ENCODE measurements at places on chromosomes 2 and 18.
A peak's percentile ranks its signal among the peaks of the same experiment; 100 is the strongest.

DNA sequence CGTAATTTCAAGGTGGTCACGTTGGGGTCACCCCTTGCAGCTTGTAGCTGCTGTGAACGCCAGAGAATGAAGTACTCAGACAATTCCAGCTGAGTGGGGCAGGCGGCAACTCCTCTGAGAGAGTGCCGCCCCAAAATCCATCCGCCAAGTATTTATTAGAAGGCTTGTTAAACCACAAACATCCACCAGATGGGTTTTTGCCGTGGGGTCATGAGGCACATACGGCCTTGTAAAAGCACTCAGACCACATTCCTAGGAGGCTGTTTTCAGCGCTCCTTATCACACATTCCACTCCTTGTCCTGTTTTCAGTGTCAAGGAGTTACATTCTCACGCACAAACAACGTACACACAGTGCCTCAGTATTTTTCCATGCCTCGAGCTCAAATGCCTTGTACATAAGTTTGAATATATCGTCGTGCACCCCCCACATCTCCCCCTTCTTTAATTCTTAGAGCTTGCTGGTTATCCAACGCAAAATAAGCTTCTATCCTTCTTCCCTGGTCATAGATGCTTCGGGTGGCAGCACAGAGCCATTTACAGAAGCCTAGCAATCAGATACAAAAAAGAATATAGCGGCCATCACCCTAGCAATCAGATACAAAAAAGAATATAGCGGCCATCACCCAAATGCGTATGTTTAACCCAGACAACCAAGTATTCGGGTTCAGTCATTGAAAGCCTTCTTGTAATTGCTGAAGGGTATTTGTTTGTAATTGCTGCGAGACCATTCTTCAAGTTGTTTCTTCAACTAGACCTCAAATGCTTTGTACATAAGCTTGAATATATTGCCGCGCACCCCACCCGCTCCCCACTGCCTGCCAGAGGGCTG is 7.3 kb downstream of the ALPP start:
- DNase-seq = peak; percentile 99

DNA sequence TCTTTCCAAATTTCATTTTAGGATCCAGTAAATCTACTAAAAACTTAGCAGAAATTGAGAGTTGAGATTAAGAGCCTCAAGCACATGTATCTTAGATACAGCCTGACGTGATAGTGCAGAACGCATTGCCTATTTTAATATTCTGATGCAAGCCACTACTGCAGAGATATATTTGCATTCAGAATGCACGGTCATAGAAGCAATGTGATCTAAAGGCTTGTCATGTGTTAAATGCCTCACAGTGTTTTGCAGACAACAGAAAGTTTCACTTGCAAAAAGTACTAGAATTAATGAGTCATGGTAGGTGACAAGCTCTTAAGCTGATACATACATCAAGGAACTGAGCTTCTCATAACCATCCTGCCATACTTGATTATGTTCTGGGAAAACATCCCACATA is 886.7 kb upstream of the CHAC2 start:
- DNase-seq = no peak

DNA sequence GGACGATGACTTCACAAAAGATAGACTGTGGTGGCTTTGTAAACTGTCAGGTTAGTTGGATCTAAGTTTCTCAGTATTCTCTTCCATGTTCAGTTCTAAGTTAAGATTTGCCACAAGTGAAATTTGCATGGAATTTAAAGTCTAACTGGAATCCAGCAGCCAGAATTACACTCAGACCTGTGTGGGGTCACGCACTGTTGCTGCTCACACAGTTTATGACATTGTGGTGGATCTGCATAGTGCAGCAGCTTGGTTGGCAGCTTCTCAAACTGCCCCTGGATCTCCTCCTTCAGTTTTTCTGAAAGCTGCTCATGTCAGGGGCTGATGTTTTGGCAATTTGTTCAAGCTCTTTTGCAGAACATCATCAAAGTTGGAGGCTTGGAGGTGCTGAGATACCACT is 228.1 kb upstream of the KCNJ3 start:
- no peak for DNase-seq

- DNase-seq = no peak
These were observed 2.7 kb downstream of the NCK2 start for GRCh38 chr2:105747254-105747894.

- DNase-seq = no peak
These were observed 9.7 kb upstream of the EN1 start for GRCh38 chr2:118856978-118857676.

- peak; percentile 35 for DNase-seq
These were observed 184.2 kb upstream of the ZEB2 start for GRCh38 chr2:144703852-144704708.

GRCh38 chr2:127847931-127848330 is 10.0 kb downstream of the POLR2D start:
- DNase-seq = no peak

- DNase-seq = no peak
These were observed 316.2 kb upstream of the MGAT5 start for GRCh38 chr2:133937669-133938068.

GRCh38 chr18:36095936-36096519 is 28.7 kb upstream of the RPRD1A start:
- peak; percentile 18 for DNase-seq

DNA sequence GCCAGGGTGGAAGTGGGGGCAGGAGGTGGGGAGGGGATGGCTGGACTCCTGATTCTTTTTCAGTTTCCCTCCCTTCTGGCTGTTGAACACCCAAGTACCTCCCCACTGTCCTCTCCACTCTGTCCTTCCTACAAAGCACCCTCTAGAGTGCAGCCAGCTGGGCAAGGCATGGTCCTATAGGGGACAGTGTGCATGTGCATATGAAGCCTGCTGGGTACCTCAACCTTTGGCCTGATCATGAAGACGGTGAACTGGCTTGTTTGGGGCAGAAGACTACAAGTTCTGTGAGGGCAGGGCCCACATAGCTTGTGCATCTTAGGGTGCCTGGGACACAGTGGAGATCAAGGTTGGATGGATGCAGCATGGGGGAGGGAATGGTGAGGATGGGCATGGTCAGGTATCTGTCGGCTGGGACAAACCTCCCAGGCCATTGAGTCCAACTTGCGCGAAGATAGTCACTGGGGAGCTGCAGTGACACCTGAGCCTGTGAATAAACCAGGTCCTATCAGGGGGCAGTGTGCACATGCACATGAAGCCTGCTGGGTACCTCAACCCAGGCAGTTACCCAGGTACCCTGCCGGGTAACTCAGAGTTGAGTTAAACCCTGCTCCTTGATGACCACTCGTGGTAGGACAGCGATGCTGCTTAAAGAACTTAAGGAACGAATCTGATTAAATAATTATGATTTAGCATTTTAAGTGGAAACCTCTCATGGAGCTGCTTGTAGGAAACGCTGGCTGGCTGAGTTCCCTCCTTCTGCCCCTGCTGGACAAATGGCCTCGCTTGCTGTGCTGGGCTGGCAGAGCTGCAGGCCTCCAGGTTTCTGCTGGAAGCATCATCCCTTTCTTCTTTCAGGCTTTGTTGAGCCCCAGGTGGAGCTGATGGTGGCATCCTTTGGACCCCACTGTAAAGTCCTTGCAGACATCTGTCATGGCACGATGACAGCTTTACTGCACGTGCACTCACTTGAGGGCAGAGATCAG is 84.0 kb downstream of the POLR1A start:
- no peak for DNase-seq

GRCh38 chr2:215712871-215713790 is 277.3 kb upstream of the FN1 start:
- DNase-seq = peak; percentile 89

- no peak for DNase-seq
These were observed 246.1 kb downstream of the FBXO15 start for GRCh38 chr18:73901566-73901965.

GRCh38 chr2:172588931-172589330 is 33.0 kb downstream of the PDK1 start:
- DNase-seq = no peak

- DNase-seq = no peak
These were observed 1.7 kb upstream of the SMAD7 start for GRCh38 chr18:48952287-48953103.

- no peak for DNase-seq
These were observed 161.4 kb downstream of the ZFP36L2 start for GRCh38 chr2:43065036-43065435.

DNA sequence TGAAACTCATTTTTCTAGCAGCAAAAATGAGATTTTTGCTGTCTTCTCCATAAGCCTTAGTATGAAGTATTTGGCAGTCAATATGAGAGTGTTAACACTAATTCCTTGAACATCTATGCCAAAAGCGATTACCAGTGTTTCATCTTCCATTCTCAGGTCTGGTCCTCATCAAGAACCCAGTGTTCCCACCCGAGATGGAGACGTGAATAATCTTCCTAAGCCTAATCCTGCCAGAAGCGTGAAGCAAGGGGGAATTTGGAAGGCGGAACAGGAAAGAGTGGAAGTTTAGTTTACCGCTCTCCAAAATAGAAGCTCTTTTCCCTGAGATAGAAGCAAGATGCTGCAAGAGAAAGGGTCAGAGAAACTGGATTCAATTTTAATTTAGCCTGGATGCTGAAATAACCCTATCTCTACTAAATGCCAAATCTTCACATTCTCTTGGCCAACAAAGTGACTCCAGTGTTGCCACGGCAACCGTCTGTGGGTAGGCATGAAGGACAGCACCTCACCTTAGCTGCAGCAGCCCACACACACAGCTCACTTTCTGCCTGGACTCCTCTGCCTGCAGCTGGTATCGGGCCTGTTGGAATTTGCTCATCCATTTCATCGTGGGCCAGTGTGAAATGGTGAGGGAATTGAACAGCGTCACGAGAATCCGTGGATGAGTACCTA is 711.1 kb downstream of the CBLN2 start:
- DNase-seq = no peak

GRCh38 chr18:366466-367061 is 98.7 kb upstream of the THOC1 start:
- DNase-seq = no peak

- DNase-seq = no peak
These were observed 84.9 kb downstream of the TPO start for GRCh38 chr2:1498176-1498575.

DNA sequence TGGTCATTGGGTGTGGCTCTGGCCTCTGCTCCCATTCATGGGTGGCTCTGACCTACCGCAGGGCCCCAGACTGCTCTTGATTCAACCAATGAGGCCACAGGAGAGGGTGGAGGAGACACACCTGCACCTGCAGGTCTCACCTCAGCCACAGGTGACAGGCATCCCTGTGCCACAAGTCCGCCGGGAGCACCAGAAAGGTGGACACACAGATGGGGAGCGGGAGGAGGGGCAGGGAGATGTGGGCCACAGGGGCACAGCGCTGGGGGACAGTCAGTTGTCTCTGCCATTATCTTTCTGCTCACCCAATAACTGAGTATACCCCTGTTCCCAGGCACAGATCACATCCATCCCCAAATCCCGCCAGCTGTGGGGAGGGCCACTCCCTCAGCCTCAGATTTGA is 189.1 kb upstream of the SALL3 start:
- DNase-seq = no peak

DNA sequence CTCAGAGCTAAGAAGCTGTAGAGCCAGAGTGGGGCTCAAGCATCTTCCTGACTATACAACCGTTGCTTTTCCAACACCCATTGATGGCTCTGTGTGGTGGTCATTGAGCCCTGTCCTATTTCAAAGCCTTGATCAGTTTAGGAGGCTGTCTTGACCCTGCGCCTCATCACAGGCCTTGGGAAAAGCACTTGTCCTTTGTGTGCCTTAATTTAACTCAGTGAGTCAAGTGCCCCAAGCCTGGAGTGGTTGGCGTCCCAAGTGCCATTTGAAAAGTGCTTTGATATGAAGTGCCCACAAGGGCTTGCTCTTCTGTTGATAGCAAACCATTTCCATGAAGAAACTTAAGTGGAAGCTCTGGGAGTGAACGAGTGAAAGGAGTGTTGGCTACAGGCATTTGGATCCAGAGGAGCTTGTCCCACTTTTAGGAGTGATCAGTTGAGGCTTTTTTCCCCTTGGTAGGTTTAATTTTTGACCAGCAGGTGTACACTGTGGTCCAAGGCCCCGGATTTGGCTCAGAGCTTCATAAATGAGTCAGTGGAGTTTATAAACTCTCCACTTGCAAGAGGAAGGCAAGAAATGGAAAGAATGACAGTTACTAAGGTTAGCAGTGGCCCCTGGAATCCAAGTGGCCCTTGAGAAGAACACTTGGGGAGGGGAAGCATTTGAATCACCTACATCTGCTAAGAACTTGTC is 50.3 kb downstream of the ACTR2 start:
- no peak for DNase-seq

DNA sequence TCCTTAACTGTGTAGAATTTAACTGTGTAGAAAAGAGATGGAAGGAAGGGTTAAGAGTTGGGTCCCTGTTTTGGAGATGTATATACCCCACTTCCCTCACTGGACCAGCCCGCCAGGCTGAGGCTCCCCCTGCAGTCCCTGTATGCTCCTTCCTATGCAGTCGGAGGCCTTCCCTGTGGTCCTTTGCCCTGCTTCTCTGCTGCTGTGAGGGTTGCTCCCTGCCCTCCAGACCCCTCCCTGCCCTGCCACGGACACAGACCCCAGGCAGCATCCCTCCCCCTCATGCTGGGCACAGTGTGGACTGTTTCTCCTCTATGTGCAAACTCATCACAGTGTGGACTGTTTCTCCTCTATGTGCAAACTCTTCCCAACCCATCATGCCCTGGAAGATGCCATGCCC is 88.7 kb downstream of the TGOLN2 start:
- DNase-seq = no peak

GRCh38 chr2:181677912-181678586 is 2.3 kb downstream of the NEUROD1 start:
- DNase-seq = no peak

DNA sequence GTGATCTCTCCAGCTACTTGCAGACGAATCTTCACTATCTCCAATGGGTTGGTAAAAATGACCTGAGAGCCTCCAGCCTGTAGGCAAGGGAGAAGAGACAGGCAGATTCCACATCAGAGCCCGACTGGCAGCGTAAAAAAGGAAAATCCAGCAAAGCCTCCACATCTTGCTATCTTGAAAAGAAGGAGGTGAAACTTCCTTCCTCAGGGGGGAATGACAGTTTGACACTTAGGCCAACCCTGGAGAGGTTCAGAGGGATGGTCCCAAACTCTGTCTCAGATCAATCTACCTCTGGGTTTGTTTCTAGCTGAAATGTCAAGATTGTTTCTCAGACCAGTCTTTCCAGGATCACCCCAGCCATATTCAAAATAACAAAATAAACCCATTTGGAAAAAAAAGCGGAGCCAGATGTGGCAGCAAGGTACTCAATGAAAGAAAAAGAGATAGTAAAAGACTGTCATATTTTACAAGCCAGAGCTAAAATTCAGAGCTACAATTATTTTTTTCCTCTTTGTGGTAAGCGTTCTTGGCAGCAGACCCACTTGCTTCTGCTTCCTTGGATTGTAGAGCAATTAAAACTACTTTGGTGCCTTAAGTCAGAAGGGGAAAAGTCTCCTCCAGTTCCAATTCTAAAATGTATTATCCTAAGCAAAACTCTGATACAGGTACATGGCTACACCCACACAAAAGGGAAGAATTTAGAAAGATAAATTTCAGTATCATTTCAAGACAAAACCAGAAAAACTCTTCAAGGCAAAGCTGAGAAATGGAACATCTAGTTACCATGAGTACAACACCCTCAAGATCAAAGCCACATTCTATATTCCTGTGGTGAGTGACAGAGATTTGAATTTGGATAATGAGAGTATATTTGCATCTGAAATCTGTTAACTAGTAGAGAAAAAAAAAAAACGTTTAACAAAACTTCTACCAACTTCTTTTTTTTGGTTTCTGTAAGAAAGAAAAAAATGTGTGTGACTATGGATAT is 100.1 kb downstream of the SLC25A12 start:
- DNase-seq = peak; percentile 11

GRCh38 chr18:10784596-10785202 is 258.9 kb downstream of the NAPG start:
- no peak for DNase-seq

All from BJ (cell line).